Stimulated activated CD8-positive, alpha-beta memory T cell treated with anti-CD3 and anti-CD28 coated beads, Interleukin-7, amount 100 ng/mL, for 1 hour (primary cell): ENCODE measurements at places on chromosomes 2 and 18.

GRCh38 chr2:149068225-149068995 is 29.9 kb downstream of the LYPD6B start:
- no peak for DNase-seq

DNA sequence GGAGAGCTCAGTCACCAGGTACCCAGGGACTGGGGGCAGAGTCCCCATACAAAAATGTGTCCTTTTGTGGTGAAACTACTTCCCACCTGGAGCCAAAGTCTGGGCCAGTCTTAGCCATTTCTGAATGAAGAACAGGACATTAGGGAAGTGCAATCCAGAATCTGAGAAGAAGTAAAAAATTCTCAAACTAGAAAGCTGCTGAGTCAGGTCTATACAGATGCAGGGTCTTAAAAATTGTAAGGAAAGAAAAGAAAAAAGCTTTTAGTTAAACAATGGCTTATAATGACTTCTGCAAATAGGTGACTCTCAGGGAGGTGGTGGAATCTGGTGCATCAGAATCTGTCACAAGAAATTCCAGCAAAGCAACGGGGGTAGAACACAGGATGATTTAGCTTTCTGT is 13.5 kb downstream of the ZBTB7C start:
- no peak for DNase-seq

GRCh38 chr2:237231593-237231992 is 145.9 kb downstream of the COPS8 start:
- no peak for DNase-seq

GRCh38 chr18:39701055-39701783 is 2135.6 kb upstream of the CELF4 start:
- DNase-seq, result no peak

- DNase-seq, result no peak
Observed at GRCh38 chr2:216774620-216775019, 79.3 kb upstream of the IGFBP5 start.

DNA sequence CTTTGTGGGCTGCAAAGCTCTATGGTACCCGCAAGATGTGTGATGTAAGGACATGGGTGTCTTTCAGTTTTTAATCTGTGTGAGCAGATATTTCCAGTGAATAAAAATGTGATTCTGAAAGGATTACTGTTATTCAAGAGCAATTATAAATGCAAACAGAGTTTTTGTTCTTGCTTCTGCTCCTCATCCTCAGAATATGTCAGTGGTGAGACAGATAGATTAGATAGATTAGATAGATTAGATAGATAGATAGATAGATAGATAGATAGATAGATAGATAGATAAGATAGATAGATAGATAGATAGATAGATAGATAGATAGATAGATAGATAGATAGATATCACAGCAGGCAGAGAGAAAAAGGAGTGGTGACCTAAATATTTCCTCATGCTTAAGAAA is 142.6 kb downstream of the RTN4 start:
- no peak for DNase-seq

DNA sequence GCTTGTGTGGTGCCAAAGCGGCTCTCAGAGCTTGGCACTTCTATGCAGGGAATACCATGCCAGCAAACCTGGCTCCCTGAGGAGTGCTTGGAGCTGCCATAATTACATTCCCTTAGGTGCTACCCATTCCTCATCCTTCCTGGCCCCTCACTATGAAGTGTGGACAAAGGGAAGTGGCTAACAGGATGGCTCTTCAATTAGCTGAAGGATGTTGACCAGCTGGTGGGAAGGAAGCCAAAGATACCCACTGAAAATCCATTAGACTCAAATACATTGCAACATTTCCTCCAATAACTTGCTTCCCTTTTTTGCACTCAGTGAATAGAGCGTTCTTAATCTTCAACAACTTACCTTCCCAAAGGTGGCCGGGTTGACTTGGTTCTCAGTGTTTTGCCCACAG is 8.5 kb downstream of the RFX8 start:
- DNase-seq, result no peak

GRCh38 chr2:155308367-155309009 is 610.0 kb downstream of the KCNJ3 start:
- DNase-seq, result no peak
